ENCODE measurements at places on chromosomes 1 and 21.

GRCh38 chr1:162919034-162919433 lies 58.1 kb upstream of the CCDC190 start:
- no peak for DNase-seq

DNA sequence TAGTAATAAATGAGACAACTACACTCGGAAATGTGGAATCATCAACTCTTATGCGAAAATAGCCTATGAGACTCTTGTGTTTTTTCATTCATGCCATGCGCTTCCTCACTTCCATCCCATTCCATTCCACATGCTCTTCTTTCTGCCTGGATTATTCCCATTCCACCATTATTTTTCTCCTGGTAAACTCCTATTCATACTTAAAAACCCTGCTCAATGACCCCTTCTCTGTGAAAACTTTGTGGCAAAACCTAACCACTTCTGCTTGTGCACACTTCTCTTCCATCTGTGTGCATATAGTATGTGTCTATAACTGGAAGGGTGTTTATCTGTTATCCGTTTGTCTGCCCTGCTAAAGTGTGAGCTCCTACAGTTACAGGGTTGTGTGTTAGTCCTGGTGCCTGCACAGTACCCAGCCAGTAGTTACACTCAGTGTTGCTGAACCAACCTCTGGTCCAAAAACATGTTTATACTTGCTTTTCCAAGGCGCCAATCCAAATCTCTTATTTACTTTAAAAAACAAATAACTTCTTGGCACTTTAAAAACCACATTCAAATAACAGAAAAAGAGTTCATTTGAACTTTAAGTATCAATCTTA lies 10.7 kb downstream of the EPHX1 start:
- no peak for DNase-seq

DNA sequence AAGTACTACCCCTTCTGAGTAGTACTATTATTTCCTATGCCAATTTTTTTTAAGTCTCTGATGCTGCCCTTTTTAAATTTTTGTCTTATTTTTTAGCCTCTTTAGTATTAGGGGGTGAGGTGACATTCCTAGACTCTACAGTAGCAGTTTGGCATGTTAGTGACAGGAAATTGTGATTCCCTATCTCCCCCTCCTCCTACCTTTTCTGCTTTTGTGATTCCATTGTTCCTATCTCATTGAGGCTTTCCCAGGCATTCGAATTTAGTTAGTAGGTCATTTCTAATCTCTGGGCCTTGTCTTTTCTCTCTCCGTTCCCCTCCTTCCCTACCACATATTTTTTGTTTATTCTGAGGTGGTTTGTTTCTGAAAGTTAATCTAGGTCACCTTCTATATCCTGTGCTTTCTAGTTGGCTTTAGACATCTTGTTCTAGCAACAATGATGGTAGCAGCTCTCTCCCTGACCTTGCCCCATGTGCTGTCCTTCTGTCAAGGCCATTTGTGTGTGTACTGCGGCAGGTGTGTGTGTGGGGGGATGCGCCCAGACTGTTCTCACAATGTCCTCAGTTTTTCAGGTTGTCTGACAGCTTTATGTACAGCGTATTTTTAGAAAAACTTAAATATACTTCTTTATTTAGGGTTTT lies 21.5 kb downstream of the SEMA6C start:
- DNase-seq, result no peak

GRCh38 chr1:2921970-2922686 lies 99.1 kb upstream of the ACTRT2 start:
- DNase-seq, result no peak

- DNase-seq, result no peak
Measured at GRCh38 chr21:31064803-31065202, 26.5 kb upstream of the KRTAP19-8 start.

- DNase-seq, result peak; percentile 69
Measured at GRCh38 chr1:51612447-51612961, 4.4 kb upstream of the OSBPL9 start.

- DNase-seq, result no peak
Measured at GRCh38 chr21:38443110-38443509, 55.2 kb downstream of the ERG start.

DNA sequence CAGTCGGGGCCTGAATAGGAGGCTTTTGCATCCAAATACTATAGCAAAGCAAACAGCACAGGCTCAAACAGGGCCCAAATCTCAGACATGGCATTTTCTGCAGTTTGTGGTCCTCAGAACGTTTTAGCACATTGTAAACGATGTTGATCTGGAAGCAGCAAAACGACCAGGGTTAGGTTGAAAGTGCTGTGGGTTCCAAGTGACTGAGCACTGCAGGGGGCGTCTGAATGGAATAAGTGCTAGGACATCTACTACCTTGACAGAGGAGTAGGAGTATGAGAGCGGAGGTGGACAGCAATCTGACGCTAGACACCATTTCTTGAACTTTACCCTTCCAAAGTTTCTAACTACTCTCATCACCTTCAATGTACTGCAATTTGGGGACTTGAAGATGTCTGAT lies 214.9 kb downstream of the BARHL2 start:
- DNase-seq, result no peak

DNA sequence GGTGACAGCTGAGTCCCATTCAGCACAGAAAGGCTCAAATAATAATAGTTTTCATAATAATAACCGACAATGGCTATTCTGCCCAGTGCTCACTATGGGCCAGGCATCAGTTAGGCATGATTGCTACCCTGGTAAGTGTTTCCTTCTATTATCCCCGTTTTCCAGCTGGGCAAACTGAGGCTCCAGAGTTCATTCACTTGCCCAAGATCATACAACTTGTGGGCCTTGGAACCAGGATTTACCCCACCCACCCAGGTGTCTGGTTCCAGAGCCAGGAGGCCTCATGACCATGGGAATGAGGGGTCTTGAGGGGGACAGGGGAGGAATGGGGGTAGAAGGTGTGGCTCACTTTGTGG lies 518 bp downstream of the PLOD1 start:
- DNase-seq, result no peak

DNA sequence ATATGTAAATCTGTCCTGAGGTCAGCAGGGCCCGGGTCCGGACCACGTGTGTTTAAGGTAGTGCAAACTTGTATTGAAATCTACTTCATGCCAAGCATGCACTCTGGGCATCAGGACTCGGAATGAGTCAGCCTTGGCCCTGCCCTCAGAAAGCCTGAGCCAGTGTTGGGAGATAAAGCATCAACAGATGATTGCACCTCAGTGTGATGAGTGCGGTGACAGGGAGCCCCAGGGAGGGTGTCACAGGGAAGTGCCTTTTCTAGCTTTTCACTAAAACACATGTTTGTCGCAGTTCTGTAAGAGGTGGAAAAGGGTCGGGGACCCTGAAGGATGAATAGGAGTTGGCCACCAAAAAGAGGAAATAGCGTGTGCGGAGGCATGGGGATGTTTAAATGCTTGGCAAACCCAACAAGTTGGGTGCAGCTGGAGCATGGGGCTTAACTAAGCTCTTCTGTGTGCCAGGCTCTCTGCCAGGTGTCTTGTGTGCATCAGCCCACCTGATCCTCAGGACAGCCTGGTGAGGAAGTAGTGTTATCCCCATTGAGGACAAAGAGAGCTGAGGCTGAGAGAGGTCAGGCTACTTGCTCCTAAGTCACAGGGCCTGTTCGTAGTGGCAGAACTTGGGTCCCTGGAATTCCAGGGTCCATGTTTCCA lies 48.2 kb upstream of the EPB41 start:
- no peak for DNase-seq

GRCh38 chr21:32246571-32247140 lies 32.2 kb downstream of the MIS18A start:
- no peak for DNase-seq

GRCh38 chr1:161177936-161178244 lies 583 bp upstream of the B4GALT3 start:
- no peak for DNase-seq

- no peak for DNase-seq
Measured at GRCh38 chr1:224302947-224303346, 27.0 kb downstream of the NVL start.

DNA sequence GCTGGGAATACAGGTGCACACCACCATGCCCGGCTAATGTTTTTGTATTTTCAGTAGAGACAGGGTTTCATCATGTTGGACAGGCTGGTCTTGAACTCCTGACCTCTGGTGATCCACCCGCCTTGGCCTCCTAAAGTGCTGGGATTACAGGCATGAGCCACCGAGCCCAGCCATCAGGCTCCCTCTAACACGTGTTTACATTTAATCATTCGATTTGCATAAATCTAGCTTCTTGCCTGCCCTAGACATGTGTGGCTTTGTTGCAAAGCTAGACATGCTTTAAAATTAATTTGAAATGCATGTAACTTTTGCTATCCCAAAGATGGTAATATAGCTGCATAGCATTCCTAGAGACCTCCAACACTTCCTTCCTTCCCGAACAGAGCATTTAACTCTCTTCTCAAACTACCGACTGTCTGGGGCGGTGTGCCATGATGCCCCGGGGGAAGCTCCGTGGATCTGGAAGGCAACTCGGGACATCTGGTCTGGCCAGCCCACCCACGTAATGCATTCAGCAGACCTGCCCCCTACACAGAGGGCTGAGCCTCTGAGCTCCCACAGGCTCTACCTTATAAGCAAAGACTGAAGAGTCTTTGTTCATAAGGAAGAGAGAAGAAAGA lies 34.6 kb upstream of the NID1 start:
- no peak for DNase-seq

- DNase-seq, result no peak
Measured at GRCh38 chr1:53349968-53350852, 22.3 kb upstream of the LRP8 start.

DNA sequence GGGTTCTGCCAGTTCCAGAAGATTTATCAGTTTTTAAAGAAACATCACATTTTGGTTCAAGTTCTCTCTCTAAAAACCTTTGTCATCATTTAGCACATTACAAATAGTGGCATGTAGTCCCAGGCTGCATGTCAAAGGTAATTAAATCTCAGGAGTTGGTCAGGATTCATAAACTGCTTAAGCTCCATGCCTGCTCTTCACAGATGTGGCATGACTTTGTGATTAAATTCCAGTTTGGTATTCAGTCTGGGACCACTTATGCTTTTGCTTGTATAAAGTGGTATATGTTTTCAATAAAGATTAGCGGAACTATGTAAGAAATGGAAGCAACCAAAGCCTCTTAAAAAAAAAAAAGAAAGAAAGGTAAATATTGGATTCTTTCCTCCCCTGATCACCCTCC lies 408.0 kb downstream of the DISC1 start:
- DNase-seq, result no peak

GRCh38 chr1:5798904-5799303 lies 193.3 kb downstream of the NPHP4 start:
- DNase-seq, result no peak

DNA sequence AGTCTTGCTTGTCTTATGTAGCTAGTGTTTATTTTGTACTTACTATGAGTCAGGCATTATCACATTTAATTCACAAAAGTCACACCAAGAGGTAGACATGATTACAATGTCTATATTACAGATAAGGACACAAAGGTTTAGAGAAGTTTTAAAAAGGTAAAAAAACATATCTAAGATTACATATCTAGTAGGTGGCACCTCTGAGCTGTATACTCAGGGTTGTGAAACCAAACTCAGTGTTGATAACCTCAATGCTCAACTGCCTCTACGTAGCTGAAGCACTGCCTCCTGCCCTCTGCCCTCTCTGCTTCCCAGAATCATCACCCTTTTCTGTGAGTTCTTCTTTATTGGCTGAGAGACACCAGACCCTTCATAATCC lies 431.3 kb downstream of the DISC1 start:
- DNase-seq, result no peak

- DNase-seq, result no peak
Measured at GRCh38 chr1:229964281-229964680, 102.8 kb upstream of the GALNT2 start.

DNA sequence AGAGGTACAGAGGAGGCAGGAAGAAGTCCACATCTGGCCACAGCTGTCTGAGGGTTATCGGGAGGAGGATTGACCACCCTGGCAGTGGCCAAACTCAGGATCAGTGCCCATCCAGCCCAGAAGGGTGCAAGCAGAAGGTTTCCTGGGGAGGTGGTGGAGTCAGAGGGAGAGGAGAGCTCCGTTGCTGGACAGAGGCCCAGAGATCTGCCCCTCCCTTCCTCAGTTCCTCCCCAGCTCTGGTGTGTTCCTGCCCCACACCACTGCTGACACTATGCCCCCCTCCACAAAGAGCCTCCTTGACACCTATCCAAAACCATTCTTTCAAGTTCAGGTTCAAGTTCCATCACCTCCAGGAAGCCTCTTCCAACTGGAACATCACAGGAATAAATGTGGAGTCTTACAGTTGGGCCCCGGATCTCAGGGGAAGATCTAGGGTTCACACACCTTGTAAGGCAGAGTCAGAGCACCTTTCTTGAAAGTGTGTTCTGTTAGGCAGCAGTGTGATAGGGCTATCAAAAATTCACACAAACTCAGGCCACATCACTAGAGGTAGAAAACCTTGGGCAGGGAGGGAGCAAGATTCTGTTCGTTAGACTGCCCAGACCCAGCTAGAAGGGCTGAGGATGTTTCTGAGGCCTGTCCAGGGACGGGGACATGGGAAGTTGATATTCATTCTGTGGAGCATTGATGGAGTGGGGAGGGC lies 7.4 kb downstream of the LDLRAD1 start:
- DNase-seq, result no peak

- no peak for DNase-seq
Measured at GRCh38 chr1:92975551-92976232, 14.4 kb upstream of the DIPK1A start.

GRCh38 chr1:6730880-6731279 lies 29.3 kb upstream of the DNAJC11 start:
- DNase-seq, result no peak

- no peak for DNase-seq
Measured at GRCh38 chr1:219726480-219727272, 113.8 kb upstream of the ZC3H11B start.

DNA sequence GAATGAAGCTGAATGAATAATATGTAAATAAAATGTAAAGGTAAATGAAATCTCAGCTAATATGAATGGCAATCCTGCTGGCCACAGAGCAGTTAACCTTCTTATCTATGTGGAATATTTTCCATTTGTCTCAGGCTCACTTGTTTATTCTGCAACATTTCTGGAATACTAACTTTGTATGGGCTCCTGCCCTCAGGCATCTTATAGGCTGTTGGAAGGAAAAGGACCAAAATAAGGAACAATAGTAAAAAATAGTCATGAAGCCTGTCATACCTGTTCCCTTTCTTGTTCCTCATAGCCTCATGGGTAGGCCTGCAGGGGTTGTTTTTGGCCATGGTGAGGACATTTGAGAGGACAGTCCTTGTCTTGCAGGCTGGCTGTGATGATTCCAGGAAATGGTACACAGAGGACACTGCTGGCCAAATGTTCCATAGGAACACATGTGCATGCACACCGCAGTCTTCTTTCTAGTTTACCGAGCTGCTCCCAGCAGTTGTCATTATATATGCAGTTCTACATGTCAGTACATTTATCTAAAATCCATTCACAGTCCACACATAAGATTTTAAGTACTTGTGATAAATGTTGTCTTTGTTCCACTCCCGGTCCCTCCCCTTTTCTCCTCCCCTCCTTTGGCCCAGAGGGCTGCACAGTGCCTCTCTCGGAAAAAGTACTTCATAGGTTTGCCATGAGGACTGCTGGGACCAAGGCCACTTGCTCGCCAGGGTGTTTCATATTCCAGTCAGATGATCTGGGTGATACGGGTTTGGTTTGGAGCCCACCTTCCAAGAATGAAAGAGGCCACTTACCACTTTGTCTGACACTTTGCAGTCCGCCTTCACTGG lies 15.2 kb upstream of the KCNQ4 start:
- no peak for DNase-seq

- DNase-seq, result no peak
Measured at GRCh38 chr1:203860396-203861025, 888 bp upstream of the SNRPE start.

All from kidney epithelial cell (primary cell).